ENCODE measurements at places on chromosomes 6 and 20.

DNA sequence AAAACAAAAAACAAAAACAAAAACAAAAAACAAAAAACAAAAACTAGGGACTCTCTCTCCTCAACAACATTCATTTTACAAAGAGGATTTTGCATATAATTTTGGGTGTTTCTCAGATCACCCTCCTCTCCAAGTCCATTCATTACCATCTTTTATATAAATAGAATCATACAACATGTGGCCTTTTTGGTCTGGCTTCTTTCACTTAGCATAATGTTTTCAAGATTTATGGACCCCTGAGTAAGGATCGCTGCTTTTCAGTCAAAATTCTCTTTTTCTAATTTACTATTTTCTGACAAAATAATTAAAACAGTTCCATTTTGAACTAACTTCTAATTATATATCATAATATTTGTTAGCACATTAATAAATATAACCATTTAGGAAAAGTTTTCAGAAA, 94.8 kb downstream of the UBE3D start:
- no peak for DNase-seq

DNA sequence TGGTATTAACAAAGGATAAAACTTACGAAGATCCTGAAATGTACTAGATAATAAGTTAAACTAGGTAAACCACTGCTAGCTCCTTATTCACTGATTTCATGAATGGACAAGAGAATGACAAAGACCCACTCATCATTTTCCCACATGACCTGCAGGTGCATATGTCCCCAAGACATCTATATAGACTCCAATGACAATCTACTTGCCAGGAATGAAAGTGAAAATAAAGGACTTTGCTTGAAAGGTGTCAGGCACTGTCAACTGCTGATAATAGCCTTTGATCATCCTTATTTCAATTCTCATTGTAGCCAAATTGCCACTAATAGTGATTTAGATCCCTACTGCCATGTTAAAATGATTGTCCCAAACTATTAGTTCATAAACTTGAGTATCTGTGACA, 321.8 kb downstream of the HACE1 start:
- no peak for DNase-seq

- no peak for DNase-seq
These were observed 152.1 kb downstream of the FNDC1 start for GRCh38 chr6:159321267-159321666.

DNA sequence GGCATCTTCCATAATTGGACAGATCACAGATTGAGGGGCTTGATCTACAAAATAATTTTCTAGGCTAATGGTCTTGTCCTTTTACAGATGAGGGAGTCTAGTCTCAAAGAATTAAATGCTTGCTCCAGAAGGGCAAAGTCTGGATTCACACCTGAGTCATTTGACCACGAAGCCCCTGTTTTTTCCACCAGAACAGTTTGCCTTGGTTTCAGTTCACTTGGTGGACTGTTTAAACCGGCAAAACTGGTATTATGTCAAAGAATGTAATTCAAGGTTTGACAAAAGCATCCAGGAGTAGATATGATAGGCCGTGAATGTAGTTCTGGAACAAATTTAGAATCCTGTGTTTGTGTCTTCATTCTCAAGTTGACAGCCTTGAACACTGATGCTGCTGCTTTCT, 3.3 kb downstream of the MYO6 start:
- DNase-seq, result no peak

GRCh38 chr6:14983599-14984518, 262.0 kb upstream of the JARID2 start:
- DNase-seq, result no peak

- no peak for DNase-seq
These were observed 374.3 kb downstream of the CDH26 start for GRCh38 chr20:60332523-60332922.

- DNase-seq, result no peak
These were observed 93.2 kb downstream of the GMPR start for GRCh38 chr6:16331384-16332174.

- DNase-seq, result no peak
These were observed 44.1 kb downstream of the STK4 start for GRCh38 chr20:45010399-45010828.

GRCh38 chr6:3386374-3386857, 70.4 kb downstream of the SLC22A23 start:
- DNase-seq, result no peak

- DNase-seq, result no peak
These were observed 10.8 kb downstream of the JARID2 start for GRCh38 chr6:15256538-15257271.

- DNase-seq, result no peak
These were observed 471.7 kb downstream of the CBLN4 start for GRCh38 chr20:55533632-55534031.

DNA sequence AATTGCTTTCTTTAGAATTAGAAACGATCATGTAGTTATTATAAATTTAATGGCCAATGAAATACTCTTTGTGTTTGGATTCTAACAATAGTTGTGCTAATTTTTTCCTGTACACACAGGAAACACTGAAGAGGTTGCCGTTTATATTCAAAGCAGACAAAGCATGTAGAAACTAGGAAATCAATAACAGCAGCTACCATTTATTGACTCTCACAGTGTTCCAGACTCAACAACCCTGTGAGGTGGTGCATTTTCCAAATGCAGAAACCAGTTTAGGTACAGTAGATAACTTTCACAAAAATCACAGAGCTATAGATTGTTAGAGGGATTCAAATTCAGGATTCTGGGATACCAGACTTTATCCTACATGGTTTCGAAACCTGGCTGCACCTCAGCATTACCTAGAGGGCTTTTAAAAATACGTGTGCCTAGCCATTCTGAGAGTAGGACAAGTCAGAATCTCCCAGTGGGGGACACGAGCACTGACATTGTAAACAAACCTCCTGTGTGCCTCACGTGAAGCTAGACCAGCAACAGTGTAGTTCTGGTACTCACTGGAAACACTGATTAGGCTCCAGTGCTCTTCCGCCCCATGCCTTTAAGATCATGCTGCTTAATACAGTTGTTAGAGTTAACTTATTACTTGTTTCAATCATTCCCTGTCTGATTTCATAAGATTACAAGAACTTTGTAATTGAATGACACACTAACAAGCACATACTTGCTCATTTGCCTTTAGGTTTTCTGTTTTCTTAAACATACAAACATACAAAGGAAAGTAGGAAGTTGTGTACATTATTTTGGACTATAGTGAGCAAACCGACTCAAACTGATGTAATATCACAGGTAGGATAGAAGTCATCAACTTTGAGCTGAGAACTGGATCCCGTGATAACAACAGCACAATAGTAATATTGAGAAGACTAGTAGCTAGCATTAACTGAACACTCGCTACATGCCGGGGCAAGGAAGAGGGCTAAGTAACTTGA, 65.8 kb downstream of the MAP3K4 start:
- no peak for DNase-seq

GRCh38 chr20:36405255-36405654, 99.1 kb downstream of the DLGAP4 start:
- DNase-seq, result no peak

DNA sequence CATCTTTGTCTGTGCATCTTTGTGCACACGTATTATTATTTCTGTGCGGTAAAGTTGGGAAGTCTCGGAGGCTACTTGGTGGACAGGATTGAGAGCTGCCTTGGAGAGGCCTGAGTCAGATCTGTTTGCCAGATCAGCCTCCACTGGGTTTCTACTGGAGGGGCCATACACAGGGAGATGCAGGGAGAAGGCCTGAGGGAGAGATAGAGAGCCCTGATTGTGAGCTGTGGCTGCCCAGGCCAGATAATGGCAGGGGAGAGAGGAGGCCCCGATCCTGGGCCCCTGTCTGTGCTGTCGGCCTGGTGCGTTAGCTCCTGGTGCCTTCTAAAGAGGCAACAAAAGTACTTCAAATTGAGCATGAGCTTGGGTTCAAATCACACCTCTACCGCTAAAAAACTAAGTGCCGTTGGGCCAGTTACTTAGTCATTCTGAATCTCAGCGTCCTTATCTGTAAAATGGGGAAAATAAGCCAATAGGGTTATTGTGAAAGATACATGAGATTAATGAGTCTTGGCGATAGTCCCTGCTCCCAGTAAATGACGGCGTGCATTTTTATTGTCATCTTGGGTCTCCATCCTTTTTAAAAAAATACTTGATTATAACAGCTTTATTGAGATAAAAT, 27.6 kb upstream of the ADA start:
- no peak for DNase-seq

- DNase-seq, result no peak
These were observed 19.8 kb downstream of the GCM1 start for GRCh38 chr6:53128842-53129241.

DNA sequence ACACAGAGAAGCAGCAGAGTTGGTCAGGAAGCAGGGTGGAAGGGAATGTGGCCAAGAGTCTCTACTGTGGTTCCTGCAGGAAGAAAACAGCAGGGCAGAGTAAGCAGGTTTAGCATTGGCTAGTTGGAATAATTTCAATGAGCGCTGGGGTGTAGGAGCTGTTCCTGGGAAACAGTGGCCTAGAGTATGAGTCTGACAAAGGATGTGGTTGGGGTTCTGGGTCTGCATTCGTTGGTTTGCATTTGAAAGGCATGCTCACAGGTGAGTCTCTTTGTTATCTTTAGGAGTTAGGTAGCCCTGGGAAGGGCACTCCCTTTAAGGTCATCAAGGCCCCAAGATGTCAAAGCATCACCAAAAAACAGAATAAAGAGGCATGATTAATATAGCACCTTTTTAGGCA, 911.6 kb upstream of the SLC35B3 start:
- no peak for DNase-seq

GRCh38 chr20:21505161-21505809, 8.6 kb downstream of the NKX2-2 start:
- DNase-seq, result no peak

DNA sequence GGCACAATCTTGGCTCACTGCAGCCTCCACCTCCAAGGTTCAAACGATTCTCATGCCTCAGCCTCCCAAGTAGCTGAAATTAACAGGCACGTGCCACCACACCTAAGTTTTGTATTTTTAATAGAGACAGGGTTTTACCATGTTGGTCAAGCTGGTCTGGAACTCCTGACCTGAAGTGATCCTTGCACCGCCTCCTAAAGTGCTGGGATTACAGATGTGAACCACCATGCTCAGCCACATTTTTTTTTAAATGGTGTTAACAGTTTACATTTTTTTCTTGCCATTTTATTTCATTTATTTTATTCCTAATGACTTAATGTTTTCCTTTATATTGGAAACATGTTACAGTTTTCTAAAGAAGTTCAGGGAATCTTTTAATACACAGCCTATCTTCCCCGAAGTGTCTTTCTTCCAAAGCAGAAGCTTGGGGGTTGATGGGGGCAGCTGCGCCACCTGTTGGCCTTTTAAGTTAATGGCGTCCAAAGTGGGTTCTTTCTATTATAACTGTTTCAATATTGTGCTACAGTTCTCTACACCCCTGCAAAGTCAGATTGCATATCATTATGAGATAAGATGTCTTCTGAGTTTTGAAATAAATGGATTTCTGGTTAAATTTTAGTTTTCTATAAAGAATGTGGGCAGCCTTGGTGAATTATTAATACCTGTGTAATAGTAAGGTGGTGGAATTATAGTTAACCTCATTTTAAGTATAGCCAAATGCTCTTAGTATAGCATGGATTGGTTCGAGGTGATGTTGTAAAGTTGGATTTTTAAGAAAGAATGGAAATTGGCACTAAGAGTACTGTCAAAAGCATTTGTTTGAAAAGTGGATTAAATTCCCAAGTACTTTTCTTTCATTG, 42.0 kb upstream of the PLCG1 start:
- no peak for DNase-seq

- peak; percentile 51 for DNase-seq
These were observed 234.9 kb downstream of the ERMARD start for GRCh38 chr6:169986171-169986847.

GRCh38 chr6:136788069-136788902, 4.0 kb downstream of the MAP3K5 start:
- no peak for DNase-seq

Data from RWPE2 (cell line).